ENCODE measurements at places on chromosomes 12 and 14.
A peak's percentile ranks its signal among the peaks of the same experiment; 100 is the strongest.

GRCh38 chr12:24561411-24561871 is 387.5 kb downstream of the BCAT1 start:
- peak; percentile 14 for DNase-seq

DNA sequence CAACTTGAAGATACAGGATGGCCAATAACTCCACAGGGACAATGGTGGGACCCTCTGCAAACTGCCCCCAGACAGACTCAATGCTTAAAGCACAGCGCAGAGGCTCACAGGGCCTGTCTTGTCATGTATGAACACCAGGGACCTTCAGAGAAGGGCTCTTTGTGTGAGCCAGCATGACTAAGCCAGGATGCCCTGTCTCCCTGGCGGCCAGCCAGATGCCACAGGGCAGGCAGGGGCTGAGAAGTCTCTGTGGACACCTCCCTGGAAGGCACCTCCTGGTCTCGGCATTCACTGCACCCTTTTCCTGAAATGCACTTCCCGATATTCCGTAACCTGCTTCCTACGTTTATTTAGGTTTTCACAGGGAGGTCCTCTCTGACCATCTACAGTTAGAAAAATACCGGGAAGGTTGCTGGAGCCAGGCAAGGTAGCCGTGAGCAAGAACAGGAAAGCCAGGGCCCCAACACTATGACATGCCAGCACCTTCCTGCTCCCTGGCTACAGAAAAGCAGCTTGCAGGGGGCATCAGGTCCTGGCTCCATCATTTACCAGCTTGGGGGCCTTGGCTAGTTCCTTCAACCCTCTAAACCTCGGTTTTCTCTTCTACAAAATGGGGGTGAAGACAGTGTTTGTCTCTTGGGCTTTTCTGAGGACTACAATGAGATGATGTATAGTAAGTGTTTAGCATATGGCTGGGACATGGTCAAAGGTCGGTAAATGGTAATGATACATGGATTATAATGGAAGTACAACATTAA is 65.0 kb downstream of the PITPNM2 start:
- peak; percentile 85 for DNase-seq

GRCh38 chr12:129496226-129496625 is 407.6 kb downstream of the TMEM132D start:
- no peak for DNase-seq

DNA sequence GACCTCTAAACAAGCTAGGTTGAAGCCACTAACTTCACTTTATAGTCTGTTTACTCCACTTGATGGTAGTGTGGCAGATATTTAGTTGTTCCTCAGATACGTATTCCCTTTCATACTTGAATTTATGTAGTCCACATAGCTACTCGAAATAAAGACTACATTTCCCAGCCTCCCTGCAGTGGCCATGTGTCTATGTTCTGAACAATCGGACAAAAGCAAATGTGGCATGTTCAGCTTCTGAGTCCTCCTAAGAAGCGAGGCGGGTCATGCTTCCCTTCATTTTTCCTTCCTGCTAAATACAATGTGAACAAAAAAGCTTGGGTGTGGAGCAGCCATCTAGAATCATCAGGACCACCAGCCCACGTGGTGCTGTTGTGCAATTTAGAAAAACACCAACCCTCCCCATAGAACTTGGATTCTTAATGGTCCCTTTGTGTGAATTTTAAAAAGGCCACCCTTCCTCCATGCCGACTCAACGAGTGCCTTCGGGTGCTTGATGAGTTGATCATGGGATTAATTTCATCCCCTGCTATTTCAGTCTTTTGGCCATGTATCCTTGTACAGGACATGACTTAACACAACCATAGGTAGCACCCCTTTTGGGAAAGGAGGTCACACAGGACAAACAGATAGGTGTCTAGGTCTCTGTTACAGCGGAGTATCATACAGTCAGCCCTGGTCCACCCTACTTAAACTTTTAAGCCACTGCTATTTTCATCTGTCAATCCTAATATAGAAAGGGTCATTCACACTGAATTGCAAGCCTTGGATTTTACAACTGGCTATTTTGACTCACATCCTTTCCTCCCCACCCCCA is 60.7 kb downstream of the ZFC3H1 start:
- DNase-seq = no peak

DNA sequence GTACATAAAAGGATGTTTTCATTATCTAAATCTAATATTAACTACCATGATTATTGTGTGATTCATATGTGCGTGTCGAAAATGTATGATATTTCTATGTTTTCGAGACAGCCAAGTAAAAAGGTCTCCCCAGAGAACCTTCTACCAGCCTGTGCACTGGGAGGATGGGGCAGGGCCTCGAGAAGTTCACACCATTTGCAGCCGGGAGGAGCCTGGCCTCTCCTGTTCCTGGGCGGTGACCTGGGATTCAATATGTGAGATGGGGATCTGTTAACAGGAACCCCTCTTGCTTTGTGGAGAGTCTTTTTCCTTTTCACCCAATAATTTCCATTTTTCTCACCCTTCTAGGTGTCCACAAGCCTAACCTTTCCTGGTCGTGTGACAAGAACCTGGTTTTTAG is 189.3 kb downstream of the IPO8 start:
- no peak for DNase-seq

- no peak for DNase-seq
These were observed 24.3 kb downstream of the ALG10 start for GRCh38 chr12:34046570-34046969.

DNA sequence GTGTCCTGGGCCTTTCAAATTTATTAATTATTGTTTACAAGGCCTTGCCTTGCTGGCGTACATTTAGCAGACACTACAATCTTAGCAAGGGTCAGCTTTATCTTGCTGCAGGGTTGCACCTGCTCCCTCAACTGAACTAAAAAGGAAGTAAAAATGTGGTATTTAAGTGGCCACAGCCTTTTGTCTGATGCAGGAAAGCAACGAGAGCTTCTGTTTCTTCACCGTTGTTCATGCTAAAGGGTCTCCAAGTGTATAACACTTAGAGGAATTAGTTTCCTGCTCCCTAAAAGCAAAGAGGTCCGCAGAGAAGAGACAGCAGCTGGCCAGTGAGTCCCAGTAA is 62.8 kb upstream of the EGLN3 start:
- no peak for DNase-seq

DNA sequence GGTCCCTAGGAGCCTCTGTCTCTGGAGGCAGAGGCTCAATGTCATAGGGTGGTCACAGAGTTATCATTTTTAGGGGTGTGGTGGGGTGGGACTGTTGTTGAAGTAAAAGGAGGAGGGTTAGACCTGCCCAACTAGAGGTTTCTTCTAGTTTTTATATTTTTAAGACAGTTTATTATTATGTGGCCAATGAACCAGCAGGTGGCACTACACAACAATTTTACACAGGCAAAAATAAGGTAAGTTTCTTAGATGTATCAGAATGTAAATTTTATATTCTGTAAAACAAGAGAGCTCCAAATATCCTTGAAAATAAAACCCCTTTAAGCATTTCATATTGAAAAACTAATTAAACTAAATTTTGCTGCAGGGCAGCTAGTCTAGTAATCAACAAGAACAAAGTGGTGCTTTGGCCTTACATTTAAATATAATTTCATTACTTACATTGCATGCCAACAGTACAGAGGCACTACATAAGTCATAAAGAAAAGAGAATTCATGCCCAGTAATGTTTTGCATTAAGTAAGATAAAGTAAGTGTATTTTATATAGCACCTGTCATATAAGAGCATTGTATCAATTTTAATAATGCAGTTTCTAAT is 22.2 kb upstream of the OVCH1 start:
- no peak for DNase-seq

- DNase-seq = no peak
These were observed 44.3 kb downstream of the KRT80 start for GRCh38 chr12:52147367-52147963.

GRCh38 chr12:54522243-54522642 is 24.7 kb downstream of the NCKAP1L start:
- no peak for DNase-seq

- no peak for DNase-seq
These were observed 262.1 kb downstream of the FBXL14 start for GRCh38 chr12:1332327-1332726.

DNA sequence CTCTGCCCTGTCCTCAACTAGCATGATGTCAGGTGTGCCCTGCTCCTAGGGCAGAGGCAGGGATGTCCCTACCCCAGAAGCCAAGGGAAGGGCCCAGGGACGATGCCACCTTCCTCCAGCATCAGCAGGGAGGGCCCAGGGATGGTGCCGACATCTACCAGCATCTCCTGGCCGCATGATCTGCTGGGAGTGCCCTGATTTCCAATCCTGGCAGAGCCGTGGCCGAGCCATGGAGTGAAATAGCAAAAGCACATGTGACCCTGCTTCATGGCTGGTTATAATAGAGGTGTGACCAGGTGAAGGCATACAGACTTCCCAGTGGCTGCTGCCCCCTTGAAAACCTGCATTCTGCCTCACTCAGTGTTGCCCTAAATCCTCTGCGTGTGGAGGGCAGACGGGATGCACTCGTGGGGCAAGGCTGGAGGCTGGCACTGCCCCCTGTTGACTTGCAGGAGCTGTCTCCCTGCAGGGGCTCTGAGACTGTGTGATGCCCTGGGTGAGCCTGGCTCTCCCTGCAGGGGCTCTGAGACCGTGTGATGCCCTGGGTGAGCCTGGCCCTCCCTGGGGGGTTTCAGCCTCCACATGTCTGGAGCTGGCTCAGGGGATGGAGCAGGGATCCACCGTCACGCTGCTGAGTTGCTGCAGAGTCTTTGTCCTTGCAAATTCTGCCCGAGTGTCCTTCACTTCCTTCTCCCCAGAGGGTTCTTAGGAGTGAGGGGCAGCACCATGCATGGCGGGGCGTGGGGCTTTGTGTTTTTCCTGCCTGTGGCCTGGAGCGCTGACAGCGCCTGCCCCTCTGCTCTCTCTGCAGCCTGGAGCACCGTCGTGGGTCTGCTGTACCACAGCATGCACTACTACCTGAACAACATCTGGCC is 51.7 kb downstream of the ADGRD1 start:
- DNase-seq = no peak

DNA sequence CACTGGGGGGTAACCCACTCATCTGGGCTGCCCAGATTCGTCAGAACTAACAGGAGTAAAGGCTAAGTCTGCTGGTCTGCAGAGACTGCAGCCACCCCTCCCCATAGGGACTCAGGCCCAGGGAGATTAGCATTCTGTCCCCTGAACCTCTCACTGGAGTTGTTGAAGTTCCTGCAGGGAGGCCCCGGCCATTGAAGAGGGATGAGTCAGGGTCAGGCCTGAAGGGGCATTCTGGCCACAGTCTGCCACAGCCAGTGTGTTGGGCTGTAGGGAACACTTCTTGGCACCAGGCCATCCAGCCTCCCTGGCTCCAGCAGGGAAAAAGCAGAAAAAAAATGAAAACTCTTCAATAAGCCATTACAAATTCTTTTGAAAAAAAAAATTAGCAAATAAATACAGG is 35.3 kb downstream of the KLRK1 start:
- DNase-seq = no peak

- DNase-seq = no peak
These were observed 152.9 kb downstream of the SLC41A2 start for GRCh38 chr12:104805186-104805585.

DNA sequence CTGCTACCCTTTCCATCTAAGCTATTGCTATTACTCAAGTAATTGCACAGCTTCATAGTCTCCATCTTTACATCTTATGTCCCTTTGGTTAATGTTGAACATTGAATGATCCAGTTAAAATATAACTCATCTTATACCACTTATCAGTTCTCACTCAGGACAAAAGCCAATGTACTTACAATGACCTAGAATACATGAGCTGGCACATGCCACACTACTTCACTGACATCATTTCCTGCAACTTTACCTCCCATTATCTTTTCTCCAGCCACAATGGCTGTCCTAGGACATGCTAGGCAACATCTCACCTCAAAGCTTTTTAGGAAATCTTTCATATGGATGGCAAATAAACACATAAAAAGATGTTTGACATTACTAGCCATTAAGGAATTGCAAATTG is 309.2 kb downstream of the FOXG1 start:
- no peak for DNase-seq

GRCh38 chr12:47079981-47080724 is 394 bp upstream of the AMIGO2 start:
- DNase-seq = peak; percentile 18

DNA sequence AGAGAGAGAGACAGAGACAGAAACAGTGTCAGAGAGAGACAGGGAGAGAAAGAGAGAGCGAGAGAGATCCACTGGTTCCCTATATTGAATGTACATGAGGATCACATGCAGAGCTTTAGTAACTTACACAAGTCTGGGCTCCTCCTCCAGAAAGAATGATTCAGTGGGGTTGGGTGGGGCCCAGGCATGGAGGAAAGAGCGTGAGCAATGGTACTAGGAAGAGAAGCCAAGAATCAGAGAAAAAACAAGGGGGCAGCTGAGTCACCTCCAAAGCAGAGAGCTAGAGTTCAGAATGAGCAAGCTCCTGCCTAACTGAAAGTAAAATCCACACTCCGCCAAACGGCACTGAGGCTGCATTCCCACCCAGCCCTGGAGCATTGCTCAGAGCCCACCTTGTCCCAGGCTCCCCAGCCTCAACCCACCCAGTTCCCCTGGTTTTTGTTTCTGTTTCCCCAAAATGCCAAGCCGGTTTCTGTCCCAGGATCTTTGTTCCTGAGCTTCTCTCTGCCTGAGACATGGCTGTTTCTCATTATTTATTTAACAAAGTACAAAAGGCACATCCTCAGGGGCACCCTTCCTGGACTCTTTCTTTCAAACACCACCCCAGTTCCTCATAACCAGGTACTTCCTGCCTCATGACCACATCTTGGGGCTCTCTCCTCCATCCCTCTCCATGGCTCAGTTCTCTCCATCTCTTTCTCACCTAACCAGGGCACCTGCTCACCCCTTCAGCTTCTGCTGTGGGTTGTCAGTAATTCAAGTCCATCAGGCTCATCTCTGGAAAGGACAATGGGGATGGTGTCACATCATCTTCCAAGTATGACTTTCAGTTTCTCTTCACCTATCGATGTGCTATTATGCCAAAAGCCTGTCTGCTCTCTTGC is 670.3 kb upstream of the TBX3 start:
- no peak for DNase-seq

DNA sequence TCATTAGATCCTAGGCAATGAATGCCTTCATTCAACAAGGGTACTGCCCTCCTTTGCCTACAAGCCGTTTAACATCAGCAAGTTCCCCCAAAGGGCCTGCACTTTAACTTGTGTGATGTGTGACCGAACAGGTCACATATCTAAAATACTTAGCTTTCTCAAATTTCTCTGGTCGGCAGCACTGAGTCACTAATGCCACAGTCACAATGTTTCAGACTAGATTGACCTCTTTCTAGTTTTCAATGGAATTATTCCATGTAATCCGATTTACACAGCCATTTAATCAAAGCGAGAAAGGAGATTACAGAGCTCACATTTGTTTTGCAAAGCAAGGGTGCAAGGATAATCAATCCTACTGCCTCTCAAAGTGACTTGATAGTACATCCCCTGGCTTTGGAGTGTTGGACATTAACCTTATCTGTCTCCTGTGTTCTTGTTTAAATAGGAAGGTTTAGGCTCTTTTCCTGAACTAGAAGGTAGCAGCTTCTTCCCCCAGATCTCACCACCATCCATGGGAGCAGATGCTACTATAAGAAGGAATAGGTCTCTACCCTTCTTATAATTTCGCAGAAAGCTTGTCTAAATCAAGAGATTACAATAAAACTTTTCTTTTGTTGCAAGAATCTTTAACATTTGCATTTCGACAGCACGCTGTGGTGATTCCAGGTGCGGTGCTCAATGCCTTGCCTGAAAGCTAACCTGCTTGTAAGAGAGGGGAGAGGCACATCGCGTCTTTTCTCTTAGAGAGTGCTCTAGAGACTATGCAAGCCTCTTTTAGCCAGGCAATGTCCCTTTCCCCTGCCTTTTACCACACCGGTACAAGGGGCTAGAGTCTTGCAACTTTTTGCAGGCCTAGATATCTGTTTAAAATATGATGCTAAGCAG is 1.8 kb downstream of the KITLG start:
- no peak for DNase-seq

Data from hematopoietic multipotent progenitor cell (in vitro differentiated cells).